ENCODE measurements at places on chromosomes 7 and 10.

DNA sequence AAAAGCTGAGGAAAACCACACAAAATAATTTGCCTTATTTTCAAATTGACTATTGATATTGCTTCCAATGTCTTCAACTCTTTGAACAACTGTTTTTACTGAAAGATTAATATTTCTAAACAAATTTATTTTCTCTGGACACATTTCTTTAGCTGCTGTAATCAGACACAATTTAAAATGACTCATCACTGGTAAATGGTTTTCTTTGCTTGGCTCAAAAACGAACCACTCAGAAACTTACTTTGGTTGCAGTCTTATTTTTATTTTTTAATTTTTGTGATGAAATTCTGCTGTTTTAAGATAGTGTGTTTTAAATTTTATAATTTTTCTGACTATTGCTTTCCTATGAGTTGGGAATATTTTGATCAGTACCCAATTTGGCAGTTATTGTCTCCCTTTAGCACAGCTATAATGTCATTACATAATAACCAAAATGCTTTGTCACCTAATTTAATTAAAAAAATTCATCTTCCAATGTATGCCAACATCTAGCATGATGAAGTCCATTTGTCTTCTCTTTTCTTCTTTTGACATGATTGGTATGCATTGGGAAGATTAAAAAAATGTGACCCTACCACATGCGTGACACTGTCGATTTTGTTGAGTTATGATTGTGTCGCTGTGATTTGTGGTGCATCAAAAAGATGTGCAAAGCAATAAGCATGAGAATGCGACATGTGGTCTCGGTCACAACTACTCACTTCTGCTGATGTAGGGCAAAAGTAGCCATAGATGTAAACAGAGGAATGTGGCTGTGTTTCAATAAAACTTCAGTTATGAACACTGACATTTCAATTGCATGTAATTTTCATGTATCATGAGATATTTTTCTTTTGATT lies 222.3 kb downstream of the SUGCT start:
- no peak for DNase-seq

GRCh38 chr7:141014524-141015395 lies at the start of gene MRPS33:
Gene MRPS33 (minus strand): TSS chr7:141014952. CDS start chr7:141010633, 4,319 bp downstream.
- peak; percentile 98 for DNase-seq

- DNase-seq = no peak
These were observed 1037.0 kb downstream of the CNTNAP2 start for GRCh38 chr7:147153571-147153970.

- no peak for DNase-seq
These were observed 59.3 kb downstream of the ATXN7L1 start for GRCh38 chr7:105816954-105817615.

- no peak for DNase-seq
These were observed 61.3 kb upstream of the INSIG1 start for GRCh38 chr7:155236386-155236785.

DNA sequence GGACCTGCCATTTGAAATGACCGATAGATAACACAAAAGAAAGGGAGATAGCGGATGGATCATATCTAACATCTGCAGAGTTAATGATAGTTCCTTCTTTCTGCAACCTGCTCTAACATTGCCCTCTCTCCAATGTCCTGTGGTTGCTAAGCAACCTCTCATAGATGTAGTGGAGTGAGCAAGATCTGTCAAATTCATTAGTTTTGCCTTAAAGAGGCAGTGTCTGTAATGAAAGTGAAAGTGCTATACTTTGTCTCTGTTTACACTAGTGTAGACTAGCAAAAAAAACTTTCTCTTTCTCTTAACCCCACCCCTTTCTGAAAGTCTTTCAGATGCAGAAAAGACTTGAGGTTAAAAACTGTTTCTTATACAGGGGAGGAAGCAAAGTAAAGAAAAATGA lies 1196.9 kb downstream of the SORCS3 start:
- DNase-seq = peak; percentile 25

DNA sequence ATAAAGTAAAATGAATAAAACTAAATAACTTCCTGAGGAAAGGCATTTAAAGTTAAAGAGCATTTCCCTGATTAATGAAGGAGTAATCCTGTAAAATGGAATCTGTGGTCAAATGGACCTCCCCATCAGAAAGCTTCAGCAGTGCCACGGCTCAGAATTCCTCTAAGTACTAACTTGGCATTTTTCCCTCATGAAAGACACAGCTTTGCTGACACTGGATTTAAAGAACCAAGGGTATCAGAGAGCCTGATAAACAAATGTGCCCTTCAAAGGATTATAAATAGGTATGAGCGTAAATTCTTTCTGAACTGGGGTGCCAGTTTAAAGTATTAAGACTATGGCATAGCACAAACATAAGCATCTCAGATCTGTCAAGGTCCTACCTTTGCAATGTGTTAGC lies 24.2 kb upstream of the RNF148 start:
- DNase-seq = no peak

DNA sequence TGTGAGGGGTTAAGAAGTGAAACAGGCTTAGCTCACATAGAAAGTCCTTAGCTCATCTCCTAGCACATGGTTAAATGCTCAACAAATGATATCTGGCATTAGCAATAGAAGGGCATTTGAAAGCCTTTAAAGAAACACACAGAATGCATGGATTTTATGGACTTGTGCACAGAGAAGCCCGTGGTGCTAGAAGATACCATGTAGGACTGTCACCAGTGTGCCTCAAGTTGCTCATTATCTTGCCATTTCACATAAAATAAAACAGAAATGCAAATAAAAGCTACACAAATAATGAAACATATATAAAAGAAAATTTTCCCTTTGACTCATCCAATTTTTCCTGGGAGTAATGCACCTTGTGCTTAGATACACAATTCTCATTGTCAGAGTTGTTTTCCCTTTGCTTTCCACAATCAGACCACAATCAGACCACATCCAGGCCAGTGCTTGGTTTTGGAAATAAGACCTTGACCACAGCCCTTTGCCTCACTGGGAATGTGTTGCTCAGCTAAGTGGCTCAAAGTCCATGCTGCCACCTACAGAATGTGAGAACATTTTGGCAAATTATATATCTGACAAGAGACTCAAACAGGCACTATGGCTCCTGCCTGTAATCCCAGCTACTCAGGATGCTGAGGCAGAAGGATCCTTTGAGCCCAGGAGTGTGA lies 9.5 kb upstream of the WDR11 start:
- no peak for DNase-seq

DNA sequence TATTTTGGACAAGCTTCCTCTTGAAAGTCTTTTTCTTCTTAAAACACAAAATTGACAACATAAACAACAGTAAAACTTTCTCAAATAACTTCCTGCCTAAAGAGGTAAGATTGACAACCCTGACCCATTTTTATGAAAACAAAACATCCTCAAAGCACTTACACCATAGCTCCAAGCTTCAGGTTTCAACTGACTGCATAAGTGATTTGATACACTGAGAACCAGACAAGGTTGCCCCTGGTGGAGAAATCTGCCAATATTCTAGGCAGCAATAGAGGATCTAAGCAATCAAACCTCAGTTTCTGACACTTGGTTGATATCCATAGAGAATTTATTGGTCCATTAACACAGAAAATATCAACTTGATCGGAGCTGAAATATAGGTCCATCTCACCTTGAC lies 147.8 kb downstream of the ELAPOR2 start:
- DNase-seq = no peak

GRCh38 chr10:22560096-22560912 lies 154.1 kb downstream of the PIP4K2A start:
- no peak for DNase-seq

- no peak for DNase-seq
These were observed 199.7 kb upstream of the PITRM1 start for GRCh38 chr10:3372281-3372680.

- DNase-seq = no peak
These were observed 235.0 kb downstream of the CCSER2 start for GRCh38 chr10:84563355-84563754.

GRCh38 chr10:29559996-29560395 lies 74.8 kb downstream of the SVIL start:
- DNase-seq = no peak

DNA sequence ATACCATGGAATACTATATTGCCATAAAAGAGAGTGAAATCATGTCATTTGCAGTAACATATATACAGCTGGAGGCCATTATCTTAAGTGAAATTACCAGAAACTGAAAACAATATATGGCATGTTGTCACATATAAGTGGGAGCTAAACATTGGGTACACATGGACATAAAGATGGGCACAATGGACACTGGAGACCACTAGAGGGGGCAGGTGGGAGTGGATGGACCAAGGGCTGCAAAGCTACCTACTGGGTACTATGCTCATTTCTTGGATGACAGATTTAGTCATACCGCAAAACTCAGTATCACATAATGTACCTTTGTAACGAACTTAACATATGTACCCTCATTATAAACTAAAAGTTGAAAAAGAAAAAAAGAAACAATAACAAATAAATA lies 1167.6 kb downstream of the NXPH1 start:
- DNase-seq = no peak

- no peak for DNase-seq
These were observed 159.9 kb downstream of the FGFR2 start for GRCh38 chr10:121438333-121438732.

DNA sequence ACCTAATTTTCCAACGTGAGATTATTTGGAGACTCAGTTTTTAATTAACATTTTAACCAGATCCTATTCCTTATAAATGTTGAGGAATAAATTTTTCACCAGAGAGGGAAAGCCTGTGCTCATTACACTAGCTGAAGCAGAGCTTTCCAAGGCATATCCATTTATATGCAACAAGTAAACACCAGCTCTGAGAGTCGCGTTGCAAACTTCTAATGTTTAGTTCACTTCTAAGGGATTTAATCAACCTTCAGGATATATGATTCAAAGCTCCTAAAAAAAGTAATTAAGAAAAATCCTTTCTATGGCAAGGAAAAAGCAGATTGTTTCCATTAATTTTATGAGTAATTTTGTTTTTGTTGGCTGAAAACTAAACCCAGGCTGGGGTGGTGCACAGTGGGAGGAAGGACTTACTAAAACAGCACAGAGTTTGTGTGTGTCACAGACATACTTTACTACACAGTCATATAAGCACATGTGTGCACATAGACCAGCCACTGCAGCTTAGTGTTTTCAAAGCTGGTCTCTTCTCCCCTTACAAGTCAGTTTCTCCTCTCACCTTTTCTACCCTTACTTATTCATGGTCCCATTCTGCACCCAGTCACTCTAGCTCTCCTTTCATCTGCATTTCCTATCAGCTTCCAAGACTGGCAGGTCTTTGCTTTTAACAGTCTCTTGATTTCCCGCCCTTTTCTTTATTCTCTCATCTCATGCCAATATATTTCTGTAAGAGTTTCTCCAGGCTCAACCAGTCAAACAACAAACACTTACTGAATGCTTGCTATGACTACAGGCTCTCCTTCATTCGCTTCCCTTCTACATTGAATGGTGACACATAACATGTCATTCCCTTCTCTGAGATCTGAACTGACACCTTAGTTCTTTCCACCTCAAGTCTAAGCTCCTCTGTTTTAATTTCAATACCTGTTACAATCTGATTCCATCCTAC lies 81.1 kb upstream of the FZD1 start:
- DNase-seq = no peak

GRCh38 chr7:103630318-103630717 lies 184.3 kb upstream of the SLC26A5 start:
- no peak for DNase-seq

- no peak for DNase-seq
These were observed 655.4 kb upstream of the MKI67 start for GRCh38 chr10:128781637-128782036.

Data from activated CD4-positive, alpha-beta T cell treated with anti-CD3 and anti-CD28 coated beads, Interleukin-2, Interleukin-4, amounts not matched to agents 100 ng/mL and 50 ng/mL, durations not matched to agents 16 hours and 8 hours (primary cell).